ENCODE measurements at places on chromosomes 13 and 19.

DNA sequence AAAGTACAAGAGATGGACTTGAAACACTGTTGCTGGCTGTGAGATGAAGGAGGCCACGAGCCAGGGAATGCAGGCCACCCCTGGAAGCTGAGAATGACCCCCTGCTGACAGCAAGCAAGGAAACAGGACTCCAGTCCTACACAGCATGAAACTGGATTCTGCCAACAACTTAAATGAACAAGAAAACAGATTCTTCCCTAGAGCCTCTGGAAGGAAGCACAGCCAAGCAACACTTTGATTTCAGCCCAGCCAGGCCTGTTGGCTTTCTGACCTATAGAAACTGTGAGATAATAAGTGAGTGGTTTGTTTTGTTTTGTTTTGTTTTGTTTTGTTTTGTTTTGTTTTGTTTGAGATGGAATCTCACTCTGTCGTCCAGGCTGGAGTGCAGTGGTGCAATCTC lies 105.3 kb upstream of the CACNA1A start:
- no peaks in the 10 kb centered on the region for H3K36me3 ChIP-seq
- H3K27me3 ChIP-seq, result no peaks in the 10 kb centered on the region

DNA sequence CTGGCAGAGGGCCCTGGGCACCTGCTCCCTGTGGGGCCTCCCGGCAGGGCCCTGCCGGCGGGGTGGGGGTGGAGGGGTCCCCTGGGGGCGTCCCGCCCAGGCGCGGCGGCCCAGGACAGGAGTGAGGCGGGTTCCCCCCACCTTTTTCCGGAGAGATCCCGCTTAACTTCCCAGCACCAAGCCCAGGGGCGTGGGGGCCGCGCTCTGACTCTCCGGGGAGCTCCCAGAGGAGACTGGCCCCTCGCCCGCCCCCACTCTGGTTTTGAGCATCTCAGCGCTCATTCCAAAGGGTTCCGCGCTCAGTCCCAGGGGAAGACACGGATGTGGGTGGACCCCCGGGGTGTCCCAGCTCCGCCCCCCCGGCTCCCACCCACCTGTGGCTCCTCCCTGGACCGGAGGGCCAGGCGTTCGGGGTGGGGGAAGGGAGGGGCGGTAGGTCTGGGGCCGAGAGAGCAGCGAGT lies 476 bp downstream of the C2CD4C start:
- H3K27me3 ChIP-seq, result peaks cover 35% of the 10 kb centered on the region
- H3K27ac ChIP-seq, result no peak overlapping the region
- DNase-seq, result no peak
- H3K4me1 ChIP-seq, result peaks cover 5% of the 10 kb centered on the region

DNA sequence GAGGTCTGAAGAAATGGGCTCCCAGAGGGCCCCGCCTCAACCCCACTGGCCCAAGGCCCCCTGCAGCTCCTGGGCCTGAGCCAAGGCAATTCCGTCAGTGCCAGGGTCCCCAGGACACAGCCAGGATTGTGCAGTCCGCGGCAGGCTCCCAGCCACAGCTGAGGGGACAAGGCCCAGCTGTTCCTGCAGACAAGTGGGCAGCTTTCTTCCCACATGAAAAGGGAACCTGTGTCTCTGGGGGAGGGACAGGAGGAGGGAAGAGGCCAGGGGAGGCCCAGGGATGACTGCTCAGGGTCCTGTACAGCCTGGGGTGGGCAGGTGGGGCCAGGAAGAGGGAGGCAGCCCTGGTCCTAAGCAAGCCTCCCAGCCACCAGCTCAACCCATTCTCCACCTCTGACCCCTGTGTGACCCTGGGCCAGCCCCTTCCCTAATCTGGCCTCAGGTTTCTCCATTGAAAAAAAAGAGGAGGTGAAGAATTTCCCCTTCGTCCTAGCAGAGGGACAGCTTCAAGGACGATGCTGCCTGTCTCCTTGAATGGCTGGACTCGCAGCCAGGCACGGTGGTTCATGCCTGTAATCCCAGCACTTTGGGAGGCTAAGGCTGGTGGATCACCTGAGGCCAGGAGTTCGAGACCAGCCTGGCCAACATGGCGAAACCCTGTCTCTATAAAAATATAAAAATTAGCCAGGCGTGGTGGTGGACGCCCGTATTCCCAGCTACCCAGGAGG lies 20.5 kb upstream of the VSTM2B start:
- no peak overlapping the region for H3K4me3 ChIP-seq
- H3K36me3 ChIP-seq, result no peaks in the 10 kb centered on the region
- no peak for DNase-seq
- H3K4me1 ChIP-seq, result no peaks in the 10 kb centered on the region

- H3K4me3 ChIP-seq, result no peak overlapping the region
- no peaks in the 10 kb centered on the region for H3K4me1 ChIP-seq
- no peak overlapping the region for H3K27ac ChIP-seq
- H3K36me3 ChIP-seq, result no peaks in the 10 kb centered on the region
- no peaks in the 10 kb centered on the region for H3K27me3 ChIP-seq
These were observed 15.1 kb downstream of the NCR1 start for GRCh38 chr19:54921082-54921481.

DNA sequence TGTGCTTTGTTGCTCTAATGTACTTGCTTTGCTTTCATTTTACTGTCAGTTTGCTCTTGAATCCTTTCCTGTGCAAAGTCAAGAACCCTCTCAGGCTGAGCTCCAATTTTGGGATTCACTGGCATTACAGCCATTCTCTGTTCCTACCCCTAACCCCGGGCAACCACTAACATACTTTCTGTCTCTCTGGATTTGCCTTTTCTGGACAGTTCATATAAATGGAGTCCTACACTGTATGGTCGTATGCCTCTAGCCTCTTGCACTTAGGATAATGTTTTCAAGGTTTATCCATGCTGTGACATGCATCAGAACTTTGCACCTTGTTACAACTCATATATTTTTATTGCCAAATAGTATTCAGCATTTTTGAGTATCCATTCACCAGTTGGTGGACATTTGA lies 2.7 kb upstream of the TEX30 start:
- H3K27me3 ChIP-seq, result no peaks in the 10 kb centered on the region
- H3K4me1 ChIP-seq, result peaks cover 7% of the 10 kb centered on the region
- no peaks in the 10 kb centered on the region for H3K36me3 ChIP-seq

GRCh38 chr19:6800991-6801484 lies 28.5 kb downstream of the VAV1 start:
- no peak for DNase-seq
- no peaks in the 10 kb centered on the region for H3K4me1 ChIP-seq
- H3K36me3 ChIP-seq, result no peaks in the 10 kb centered on the region
- H3K4me3 ChIP-seq, result no peak overlapping the region

GRCh38 chr13:46176756-46177155 lies 5.2 kb downstream of the LCP1 start:
- no peaks in the 10 kb centered on the region for H3K36me3 ChIP-seq
- H3K27ac ChIP-seq, result no peak overlapping the region
- no peaks in the 10 kb centered on the region for H3K27me3 ChIP-seq

DNA sequence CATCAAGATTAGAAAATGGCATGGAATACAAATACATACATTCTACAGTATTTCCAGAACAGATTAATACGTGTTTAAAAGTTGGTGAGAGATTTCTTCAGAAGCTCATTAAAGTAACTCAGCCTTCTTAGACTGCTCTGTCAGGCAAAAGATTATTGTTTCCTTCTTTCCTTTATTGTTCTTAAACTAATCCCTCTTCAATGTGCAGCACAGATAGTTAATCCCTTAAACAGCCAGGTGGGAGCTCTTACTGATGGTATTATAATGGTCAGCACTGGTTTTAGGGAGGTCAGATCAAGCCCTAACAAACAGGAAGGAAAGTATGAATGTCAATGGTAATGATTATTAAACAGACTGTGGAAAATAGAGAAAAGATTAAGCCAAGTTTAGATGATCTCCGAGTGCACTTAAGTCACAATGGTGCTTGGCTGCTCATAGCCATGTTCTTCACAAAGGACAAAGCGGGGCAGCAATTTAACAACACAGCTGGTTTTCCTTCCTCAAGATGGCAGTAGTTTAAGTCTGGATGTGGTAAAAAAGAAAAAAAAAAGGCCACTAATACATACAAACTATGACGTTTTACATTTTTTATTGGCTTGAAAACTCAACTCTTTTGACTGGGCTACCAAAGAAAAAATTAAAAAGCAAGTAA lies 992.6 kb downstream of the PCDH9 start:
- H3K27ac ChIP-seq, result no peak overlapping the region
- H3K27me3 ChIP-seq, result no peaks in the 10 kb centered on the region
- DNase-seq, result no peak
- no peaks in the 10 kb centered on the region for H3K4me1 ChIP-seq
- no peaks in the 10 kb centered on the region for H3K36me3 ChIP-seq
- H3K4me3 ChIP-seq, result no peak overlapping the region

- no peaks in the 10 kb centered on the region for H3K36me3 ChIP-seq
- H3K4me1 ChIP-seq, result no peaks in the 10 kb centered on the region
- no peak overlapping the region for H3K4me3 ChIP-seq
- no peak overlapping the region for H3K27ac ChIP-seq
- DNase-seq, result no peak
- H3K27me3 ChIP-seq, result no peaks in the 10 kb centered on the region
These were observed 11.9 kb downstream of the CC2D1A start for GRCh38 chr19:13917888-13918406.

GRCh38 chr19:57559008-57559403 lies 657 bp downstream of the ZNF550 start:
- peak overlapping the region; percentile 82 for H3K4me3 ChIP-seq
- DNase-seq, result no peak
- H3K27ac ChIP-seq, result peak overlapping the region; percentile 69
- no peaks in the 10 kb centered on the region for H3K36me3 ChIP-seq
- H3K27me3 ChIP-seq, result no peaks in the 10 kb centered on the region
- peaks cover 16% of the 10 kb centered on the region for H3K4me1 ChIP-seq

GRCh38 chr13:112424098-112424497 lies 47.9 kb downstream of the SPACA7 start:
- no peaks in the 10 kb centered on the region for H3K36me3 ChIP-seq
- H3K27me3 ChIP-seq, result no peaks in the 10 kb centered on the region
- no peak overlapping the region for H3K4me3 ChIP-seq
- no peak for DNase-seq

DNA sequence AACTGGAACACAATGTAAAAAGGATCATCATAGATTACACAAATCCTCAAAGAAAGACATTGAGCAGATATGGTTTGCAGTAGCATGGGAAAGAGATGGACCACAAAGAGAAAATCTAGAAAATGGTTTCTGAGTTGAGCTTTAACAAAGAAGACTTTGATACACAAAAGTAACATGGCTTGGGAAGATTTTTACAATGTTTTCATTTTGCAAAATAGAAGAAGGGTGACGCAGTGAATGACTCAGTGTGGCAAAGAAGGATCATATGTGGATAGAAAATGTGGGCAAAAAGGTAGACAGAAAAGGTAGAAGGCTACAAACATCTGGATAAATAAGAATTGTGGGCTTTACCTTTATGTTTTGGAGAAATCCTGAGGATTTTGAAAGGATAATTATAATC lies 1220.5 kb downstream of the PCDH17 start:
- no peaks in the 10 kb centered on the region for H3K4me1 ChIP-seq
- no peak for DNase-seq
- H3K27ac ChIP-seq, result no peak overlapping the region
- H3K36me3 ChIP-seq, result no peaks in the 10 kb centered on the region
- no peak overlapping the region for H3K4me3 ChIP-seq

GRCh38 chr19:18725841-18726770 lies 42.6 kb downstream of the CRTC1 start:
- peak overlapping the region; percentile 31 for H3K27ac ChIP-seq
- H3K27me3 ChIP-seq, result no peaks in the 10 kb centered on the region
- peaks cover 8% of the 10 kb centered on the region for H3K4me1 ChIP-seq
- peak; percentile 28 for DNase-seq

- no peaks in the 10 kb centered on the region for H3K4me1 ChIP-seq
- H3K27me3 ChIP-seq, result no peaks in the 10 kb centered on the region
- no peaks in the 10 kb centered on the region for H3K36me3 ChIP-seq
- H3K4me3 ChIP-seq, result no peak overlapping the region
These were observed 55.4 kb upstream of the USE1 start for GRCh38 chr19:17159466-17160393.

GRCh38 chr19:30853036-30853435 lies 480.9 kb downstream of the ZNF536 start:
- H3K4me1 ChIP-seq, result no peaks in the 10 kb centered on the region
- no peaks in the 10 kb centered on the region for H3K27me3 ChIP-seq
- H3K36me3 ChIP-seq, result no peaks in the 10 kb centered on the region
- H3K4me3 ChIP-seq, result no peak overlapping the region
- no peak for DNase-seq

GRCh38 chr19:58252102-58252685 lies 23.5 kb downstream of the ZNF544 start:
- H3K4me1 ChIP-seq, result no peaks in the 10 kb centered on the region
- H3K36me3 ChIP-seq, result peaks cover 99% of the 10 kb centered on the region
- H3K4me3 ChIP-seq, result no peak overlapping the region
- H3K27ac ChIP-seq, result no peak overlapping the region

- H3K4me3 ChIP-seq, result no peak overlapping the region
- no peak for DNase-seq
- no peaks in the 10 kb centered on the region for H3K4me1 ChIP-seq
- H3K36me3 ChIP-seq, result no peaks in the 10 kb centered on the region
- no peaks in the 10 kb centered on the region for H3K27me3 ChIP-seq
These were observed 228.5 kb downstream of the RFC3 start for GRCh38 chr13:34046457-34046856.

GRCh38 chr13:113196970-113197737 lies 11.3 kb downstream of the PCID2 start:
- DNase-seq, result no peak
- H3K4me1 ChIP-seq, result no peaks in the 10 kb centered on the region
- peaks cover 76% of the 10 kb centered on the region for H3K36me3 ChIP-seq
- no peaks in the 10 kb centered on the region for H3K27me3 ChIP-seq
- H3K4me3 ChIP-seq, result no peak overlapping the region
- no peak overlapping the region for H3K27ac ChIP-seq

DNA sequence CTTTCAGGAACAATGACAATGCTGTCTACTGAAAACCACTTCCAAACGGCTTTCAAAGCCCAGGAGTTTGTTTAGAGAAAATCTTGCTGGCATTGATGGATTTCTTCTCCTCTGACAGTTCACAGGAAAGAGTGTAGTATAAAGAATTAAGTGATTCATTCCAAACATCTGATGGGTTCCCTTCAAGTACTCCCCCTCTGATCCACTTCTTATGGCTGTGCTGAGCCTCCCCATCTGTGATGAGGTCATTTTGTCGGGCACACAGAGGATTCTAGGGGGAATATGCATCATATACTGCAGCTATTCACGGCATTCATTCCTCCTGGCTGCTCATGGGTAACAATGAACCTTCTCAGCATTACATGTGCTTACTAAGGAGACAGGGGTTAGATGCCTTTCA lies 107.9 kb downstream of the RGCC start:
- H3K27me3 ChIP-seq, result no peaks in the 10 kb centered on the region
- peaks cover 28% of the 10 kb centered on the region for H3K4me1 ChIP-seq
- H3K36me3 ChIP-seq, result peaks cover 9% of the 10 kb centered on the region
- H3K4me3 ChIP-seq, result no peak overlapping the region
- no peak overlapping the region for H3K27ac ChIP-seq

DNA sequence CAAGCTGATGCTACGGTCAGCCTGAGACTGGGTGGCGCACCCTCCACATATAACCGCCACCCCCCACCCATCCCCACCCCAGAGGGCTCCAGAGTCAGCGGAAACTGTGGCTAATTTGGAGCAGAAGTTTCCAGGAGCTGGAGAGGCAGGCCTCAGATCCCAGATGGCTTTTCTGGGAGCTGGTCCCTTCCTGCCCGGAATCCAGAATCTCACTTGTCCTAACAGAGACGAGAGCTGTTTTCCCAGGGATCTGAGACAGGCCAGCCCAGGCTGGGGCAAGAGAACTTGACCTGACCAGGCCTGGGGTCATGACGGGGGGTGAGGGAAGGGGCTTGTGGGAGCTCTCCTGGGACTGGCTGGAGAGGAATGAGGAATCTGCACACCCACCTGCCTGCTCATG lies 6.5 kb downstream of the EPHX3 start:
- H3K36me3 ChIP-seq, result no peaks in the 10 kb centered on the region
- no peak overlapping the region for H3K4me3 ChIP-seq
- no peaks in the 10 kb centered on the region for H3K27me3 ChIP-seq
- peaks cover 4% of the 10 kb centered on the region for H3K4me1 ChIP-seq

All from gastrocnemius medialis (tissue), 4 donors.